ENCODE measurements at places on chromosomes 6 and 20. TPM values are rescaled to one million over a fixed set of nuclear protein-coding genes. Genes with fewer than 3 reads are reported as not detected.

GRCh38 chr6:36544228-36544627 is 3.1 kb downstream of the STK38 start:
- DNase-seq: no peak

- DNase-seq: no peak
Measured at GRCh38 chr20:33103556-33103955, 24.1 kb downstream of the BPIFB4 start.

DNA sequence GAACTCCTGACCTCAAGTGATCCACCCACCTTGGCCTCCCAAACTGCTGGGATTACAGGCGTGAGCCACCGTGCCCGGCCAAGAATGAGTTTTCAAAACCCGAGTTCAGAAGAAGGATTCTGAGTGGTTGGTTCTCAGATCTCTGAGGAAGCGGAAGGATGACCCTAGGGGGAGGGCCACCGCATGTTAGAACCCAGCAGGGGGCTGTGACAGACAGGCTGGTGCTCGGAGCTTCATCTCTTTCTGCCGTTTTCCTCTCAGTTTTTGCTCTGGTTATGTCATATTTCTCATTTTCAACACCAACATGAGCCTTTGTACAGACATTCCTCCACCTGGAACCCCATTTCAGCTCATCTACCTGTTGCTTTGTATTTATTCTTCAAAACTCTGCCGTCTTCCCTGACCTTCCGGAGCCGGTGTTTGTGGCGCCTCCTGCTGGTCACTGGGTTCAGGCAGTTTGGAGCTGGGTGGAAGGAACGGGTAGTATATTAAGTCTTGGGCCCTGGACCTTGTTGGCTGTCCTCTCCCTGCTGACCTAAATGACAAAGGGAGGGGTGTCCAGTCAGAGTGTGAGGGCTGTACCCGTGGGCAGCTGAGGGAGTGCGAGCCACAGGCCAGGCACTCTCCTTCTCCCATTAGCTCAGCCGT is at the start of gene DEFB123:
TSS of gene DEFB123 (plus strand) at position 621 of the 648 bp plus-strand sequence. CDS start 67 bp downstream, outside the sequence.
- DNase-seq: no peak

Gene SLC2A10
- total RNA-seq: 2.6 TPM

Gene DNMT3B
- total RNA-seq: 0.22 TPM

DNA sequence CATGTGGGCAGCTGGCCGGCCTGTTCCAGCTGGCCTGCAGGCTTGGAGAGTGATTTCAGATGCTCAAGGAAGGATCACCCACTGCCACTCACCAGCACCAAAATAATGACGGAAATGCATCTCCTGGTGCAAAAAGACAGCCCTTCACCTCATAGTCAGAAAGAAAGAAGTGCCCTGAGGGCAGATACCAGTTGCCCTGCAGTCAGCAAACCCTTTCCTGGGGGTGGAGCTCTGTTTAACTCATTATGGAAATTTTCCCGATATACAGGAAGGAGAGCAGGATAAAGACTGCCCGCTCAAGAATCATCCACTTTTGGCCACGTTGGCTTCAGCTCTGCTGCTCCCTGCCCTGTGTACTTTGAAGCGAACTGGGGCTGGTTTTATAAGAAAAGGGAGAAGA is 127.9 kb downstream of the GRM4 start:
- no peak for DNase-seq

DNA sequence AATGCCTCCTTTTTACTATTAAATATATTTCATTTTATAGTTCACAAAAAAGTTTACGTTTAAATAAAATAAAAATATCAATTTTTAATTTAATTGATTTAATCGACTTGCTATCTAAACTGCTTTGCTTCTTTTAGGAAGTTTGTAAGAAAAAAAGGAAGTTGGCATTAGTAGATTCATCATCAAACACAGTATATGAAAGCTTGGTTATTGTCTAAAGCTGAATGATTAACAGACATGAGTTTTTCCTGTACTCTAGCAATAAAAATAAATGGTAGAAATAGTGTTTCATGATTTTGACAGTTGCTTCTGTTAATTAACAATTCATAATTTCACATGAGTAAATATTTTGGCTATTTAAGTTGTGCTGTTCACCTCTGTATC is 1285.5 kb upstream of the GJE1 start:
- DNase-seq: no peak

GRCh38 chr20:54560357-54560756 is 85.0 kb downstream of the DOK5 start:
- DNase-seq: no peak

Gene CLIC5
- 279 TPM for total RNA-seq

GRCh38 chr6:133404151-133404550 is 163.0 kb downstream of the EYA4 start:
- no peak for DNase-seq
